ENCODE measurements at places on chromosomes 12 and 14.

DNA sequence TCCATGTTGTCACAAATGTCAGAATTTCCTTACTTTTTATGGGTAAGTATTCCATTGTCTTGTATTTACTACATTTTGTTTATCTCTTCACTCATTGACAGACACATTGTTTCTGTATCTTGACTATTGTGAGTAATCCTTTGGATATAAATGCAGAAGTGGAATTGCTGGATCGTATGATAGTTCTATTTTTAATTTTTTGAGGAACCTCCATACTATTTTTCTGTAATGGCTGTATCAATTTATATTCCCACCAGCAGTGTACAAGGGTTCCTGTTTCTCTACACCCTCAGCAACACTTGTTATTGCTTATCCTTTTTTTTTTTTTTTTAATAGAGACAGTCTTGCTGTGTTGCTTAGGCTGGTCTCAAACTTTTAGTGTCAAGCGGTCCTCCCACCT is 3.5 kb upstream of the KICS2 start:
- DNase-seq = no peak

- no peak for DNase-seq
These were observed 11.2 kb downstream of the ADSS1 start for GRCh38 chr14:104734991-104735779.

DNA sequence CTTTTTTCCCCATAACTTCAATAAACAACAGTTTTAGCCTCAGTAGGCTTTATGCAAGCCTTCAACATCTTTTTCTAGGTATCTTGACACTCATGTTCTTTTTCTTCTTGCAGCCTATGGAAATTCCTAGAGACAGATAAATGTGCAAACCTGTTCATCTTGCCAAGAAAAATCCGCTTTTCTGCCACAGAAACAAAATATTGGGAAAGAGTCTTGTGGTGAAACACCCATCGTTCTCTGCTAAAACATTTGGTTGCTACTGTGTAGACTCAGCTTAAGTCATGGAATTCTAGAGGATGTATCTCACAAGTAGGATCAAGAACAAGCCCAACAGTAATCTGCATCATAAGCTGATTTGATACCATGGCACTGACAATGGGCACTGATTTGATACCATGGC is 295.9 kb downstream of the ZFP36L1 start:
- DNase-seq = no peak

- DNase-seq = no peak
These were observed 55.5 kb upstream of the BDKRB2 start for GRCh38 chr14:96149131-96149530.

GRCh38 chr12:53871367-53871766 is 67.3 kb upstream of the HOXC13 start:
- no peak for DNase-seq

- no peak for DNase-seq
These were observed 52.2 kb downstream of the LRP6 start for GRCh38 chr12:12214635-12215131.

GRCh38 chr14:90300611-90301047 is 31.1 kb downstream of the NRDE2 start:
- no peak for DNase-seq

- peak; percentile 40 for DNase-seq
These were observed 44.3 kb downstream of the ELK3 start for GRCh38 chr12:96238336-96239047.

DNA sequence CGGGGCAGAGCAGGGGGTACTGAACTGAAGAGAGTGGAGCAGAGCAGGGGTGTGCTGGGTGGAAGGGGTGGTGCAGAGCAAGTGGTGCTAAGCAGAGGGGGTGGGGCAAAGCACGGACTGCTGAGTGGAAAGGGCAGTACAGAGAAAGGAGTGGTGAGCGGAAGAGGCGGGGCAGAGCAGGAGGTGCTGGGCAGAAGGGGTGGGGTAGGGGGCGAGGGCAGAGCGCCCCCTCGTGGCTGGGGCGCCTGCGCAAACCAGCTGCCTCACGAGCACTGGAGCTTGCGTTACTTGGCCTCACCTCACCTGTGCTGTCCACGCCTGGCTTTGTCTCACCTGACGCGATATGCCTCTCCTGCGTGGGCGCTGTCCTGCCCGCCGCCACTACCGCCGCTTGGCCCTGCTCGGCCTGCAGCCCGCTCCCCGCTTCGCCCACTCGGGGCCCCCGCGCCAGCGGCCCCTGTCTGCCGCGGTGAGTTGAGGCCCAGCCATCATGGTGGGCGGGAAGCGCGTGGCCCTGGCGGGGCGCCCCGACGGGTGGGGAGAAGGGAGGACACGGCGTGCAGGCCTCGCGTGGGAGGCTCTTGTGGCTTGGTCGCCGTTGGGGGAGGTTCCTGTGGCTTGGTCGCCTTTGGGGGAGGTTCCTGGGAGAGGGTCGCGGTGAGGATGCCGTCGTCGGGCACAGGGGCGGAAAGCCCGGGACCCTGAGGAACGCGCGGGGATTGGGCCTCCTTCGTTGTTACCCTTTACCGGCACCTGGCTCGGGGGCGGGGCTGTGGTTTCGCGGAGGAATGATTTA is at the start of gene COX8C:
TSS of gene COX8C (plus strand) at position 257 of the 796 bp plus-strand sequence. CDS start at position 344, 87 bp downstream.
- no peak for DNase-seq

GRCh38 chr14:68173227-68173972 is 353.8 kb downstream of the RAD51B start:
- DNase-seq = no peak

- DNase-seq = no peak
These were observed 167.8 kb downstream of the SLC5A8 start for GRCh38 chr12:101042211-101042610.

GRCh38 chr14:20412411-20412810 is 890 bp downstream of the TEP1 start:
- no peak for DNase-seq
